CD4-positive, alpha-beta T cell treated with Interferon alpha-2 for 1 hour (primary cell): ENCODE measurements at places on chromosomes 13 and 19.

DNA sequence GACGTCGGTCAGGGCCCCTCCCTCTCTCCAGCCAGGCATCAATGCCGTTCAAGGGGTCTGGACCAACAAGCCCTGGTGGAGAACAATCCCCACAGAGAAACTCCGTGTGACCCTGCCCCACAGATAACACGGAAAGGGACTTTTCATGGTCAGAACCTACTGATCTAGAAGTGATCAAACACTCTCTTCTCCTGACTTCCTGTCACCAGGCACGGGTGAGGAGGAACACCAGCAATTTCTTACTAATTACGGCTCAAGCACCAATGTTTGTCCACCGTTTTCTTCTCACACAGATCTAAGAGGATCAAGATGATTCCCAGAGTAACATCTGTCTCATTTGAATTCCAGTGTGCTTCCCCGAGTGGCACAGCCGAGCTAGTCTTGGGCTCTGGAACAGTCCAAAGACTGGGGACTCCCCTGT lies 11.8 kb downstream of the RASA3 start:
- no peak for DNase-seq

DNA sequence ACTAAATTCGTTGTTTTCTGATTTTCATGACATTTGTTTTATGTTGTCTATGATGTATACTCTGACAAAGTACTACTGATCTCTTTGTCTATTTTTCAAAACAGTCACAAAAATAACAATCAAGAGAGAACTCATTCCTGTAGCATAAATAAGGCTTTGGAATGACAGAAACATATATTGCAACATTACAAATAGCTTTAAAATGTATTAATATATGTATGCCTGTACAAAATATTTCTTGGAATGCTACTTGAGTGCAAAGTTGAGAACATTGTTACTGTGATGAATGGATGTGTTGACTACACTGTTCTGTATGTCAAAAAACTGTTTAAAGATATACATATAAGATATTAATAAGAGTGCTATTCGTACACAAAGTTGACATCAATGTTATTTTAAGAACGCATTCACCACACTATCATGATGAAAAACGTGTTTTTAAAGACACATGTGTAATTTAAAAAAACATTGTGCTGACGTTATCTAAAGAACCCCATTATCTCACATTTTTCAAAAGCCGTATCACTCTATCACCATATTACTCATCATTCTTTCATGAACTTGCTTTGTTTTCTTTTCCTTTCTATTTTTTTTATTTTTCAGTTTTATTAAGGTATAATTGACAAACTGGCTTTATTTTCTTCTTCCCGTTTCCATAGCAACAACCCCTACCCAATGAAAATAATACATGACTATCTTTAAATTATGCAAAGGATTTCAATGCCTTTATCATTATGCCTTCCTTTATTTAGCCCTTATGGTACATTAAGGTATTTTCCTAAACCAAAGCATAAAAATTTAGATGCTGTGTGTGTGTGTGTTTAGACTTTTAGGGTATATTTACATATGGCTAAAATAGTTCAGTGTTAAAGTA lies 918.8 kb downstream of the SLITRK1 start:
- DNase-seq: no peak

DNA sequence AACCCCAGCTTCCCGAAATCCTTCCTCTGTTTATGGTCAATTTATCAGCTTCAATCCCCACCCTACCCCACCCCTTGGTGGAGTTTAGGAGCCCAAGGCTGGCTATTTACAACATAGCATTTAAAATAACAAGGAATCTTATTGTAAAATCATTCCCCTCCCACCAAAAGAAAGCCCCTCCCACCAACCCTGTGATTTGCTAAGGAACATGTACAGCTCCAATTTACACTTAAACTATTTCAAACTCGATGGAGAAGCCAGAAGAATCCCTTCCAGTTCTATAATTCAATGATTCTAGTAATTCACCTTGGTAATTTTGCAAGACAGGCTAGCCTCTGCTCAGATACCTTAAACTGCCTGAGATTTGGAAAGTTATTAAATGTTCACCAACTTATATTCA lies 3.0 kb downstream of the LATS2 start:
- DNase-seq: no peak

- no peak for DNase-seq
Observed at GRCh38 chr19:34282611-34283519, 28.5 kb downstream of the GARRE1 start.

- DNase-seq: no peak
Observed at GRCh38 chr13:49951754-49952535, 15.8 kb upstream of the SPRYD7 start.

- DNase-seq: no peak
Observed at GRCh38 chr19:9144920-9145319, 4.7 kb downstream of the ZNF317 start.

DNA sequence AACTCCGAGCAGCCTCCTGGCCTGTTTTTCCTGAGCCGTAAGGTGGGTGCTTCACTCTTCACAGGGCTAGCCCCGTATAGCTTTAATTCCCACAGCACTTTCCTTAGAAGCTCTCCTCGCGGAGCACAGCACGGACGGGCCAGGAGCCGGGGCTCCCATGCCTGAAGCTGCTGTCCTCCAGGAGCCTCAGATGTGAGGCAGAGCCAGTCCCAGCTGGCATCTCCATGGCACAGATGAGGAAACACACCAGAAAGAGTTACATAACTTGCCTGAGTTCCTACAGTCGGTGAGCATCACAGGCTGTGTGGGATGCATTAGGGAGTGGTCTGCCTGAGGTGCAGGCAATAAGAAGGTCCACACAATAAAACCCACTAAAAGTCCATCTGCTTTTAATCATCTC lies 118.5 kb downstream of the ATP8A2 start:
- no peak for DNase-seq

DNA sequence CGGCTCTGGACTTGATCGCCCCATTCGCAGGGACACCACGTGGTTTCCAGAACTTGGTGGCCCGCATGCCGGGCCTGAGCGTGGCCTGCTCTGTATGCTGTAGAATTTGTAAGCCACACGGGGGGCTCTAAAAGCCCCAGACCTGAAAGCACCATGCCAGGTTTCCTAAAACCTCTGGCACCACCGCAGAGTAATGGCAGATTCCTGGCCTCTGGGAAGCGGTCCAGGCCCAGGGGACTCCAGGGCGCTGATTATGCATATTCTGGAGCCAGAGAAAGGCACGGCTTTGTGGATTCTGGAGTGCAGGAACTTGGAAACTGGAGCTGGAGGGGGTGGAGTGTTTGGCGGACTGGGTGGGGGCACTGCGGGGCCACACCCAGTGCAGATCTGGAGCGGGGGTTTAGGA lies 3.7 kb downstream of the FTL start:
- no peak for DNase-seq

- no peak for DNase-seq
Observed at GRCh38 chr13:19845758-19846157, 17.7 kb downstream of the ZMYM5 start.

DNA sequence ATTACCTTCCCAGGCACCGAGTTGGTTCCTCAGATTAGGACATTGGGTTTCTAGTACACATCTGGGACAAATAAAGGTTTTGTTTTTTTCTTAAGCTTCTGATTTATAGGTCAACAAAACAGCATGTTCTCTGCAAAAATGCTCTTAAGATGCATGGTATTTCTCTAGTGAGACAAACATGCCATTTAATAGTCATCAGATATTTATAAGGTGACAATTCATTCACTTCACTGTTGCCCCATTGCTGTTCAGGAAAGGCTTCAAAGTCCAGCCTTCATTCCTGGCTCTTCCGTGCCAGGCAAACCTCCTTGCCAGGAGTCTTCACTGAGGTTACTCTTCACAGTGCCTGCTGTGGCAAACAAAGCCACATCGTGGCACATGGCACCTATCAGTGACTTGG lies 156.3 kb upstream of the FNDC3A start:
- no peak for DNase-seq

- no peak for DNase-seq
Observed at GRCh38 chr13:103133556-103133955, 67.3 kb upstream of the SLC10A2 start.

- DNase-seq: no peak
Observed at GRCh38 chr13:51733374-51734298, 70.3 kb downstream of the DHRS12 start.

DNA sequence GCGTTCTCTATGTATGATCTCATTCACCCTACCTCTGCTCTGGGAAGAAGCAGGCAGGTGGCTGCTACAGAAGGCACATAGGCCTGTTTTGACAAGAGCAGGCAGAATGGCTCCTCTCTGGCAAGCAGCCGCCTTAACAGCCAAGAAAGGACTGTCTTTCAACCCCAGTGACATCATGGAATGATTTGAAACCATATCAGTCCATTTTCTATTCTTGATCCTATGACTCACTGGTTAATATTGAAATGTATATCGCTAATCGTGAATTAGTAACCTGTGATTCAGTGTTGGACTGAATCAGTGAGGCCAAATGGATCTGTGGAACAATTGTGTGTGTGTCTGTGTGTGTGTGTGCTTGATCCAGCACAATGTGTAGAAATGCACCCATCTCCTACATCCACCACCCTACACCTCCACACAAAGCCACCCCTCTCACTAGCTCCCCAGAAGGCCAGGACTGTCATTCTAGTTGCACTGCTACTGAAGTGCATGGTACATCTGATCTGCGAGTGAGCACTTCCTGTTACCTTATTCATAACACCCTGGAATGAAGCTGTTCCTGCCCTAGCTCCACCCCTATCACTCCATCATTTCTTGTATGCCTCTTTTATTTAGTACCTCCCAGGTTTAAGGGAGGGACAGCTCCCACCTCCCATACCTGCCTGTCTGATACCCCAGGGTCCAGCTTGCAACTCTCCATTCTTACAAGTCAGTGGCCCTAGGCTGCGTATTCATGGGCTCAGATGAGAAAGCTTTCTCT lies 460.0 kb downstream of the FOXO1 start:
- DNase-seq: peak; percentile 42

GRCh38 chr13:85974608-85975366 lies 175.6 kb upstream of the SLITRK6 start:
- no peak for DNase-seq

DNA sequence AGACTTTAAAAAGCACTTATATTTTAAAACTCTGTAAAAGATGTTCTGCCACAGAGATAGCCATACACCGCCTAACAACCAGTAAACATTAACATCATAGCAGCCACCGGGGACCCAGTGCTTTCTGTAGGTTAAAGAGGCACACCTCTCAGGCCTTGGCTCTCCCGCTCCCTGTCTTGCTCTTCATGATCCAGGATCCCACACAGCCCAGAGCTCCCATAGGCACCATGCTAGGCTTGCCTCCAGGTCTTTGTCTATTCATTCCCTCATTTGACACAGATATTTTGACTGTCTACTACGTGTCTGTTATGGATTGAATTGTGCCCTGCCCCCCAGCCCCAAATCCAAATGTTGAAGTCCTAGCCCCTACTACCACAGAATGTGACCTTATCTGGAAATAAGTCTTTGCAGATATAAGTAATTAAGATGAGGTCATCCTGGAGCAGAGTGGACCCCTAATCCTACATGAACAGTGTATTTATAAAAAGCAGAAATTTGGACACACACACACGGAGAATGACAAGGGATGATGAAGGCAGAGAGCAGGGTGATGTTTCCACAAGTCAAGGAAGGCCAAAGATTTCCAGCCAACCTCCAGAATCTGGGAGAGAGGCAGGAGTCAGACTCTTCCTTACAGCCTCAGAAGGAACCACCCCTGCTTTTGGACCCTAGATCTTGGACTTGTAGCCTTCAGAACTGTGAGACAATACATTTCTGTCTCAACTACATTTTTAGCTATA lies 272.6 kb downstream of the DNAJC15 start:
- no peak for DNase-seq

DNA sequence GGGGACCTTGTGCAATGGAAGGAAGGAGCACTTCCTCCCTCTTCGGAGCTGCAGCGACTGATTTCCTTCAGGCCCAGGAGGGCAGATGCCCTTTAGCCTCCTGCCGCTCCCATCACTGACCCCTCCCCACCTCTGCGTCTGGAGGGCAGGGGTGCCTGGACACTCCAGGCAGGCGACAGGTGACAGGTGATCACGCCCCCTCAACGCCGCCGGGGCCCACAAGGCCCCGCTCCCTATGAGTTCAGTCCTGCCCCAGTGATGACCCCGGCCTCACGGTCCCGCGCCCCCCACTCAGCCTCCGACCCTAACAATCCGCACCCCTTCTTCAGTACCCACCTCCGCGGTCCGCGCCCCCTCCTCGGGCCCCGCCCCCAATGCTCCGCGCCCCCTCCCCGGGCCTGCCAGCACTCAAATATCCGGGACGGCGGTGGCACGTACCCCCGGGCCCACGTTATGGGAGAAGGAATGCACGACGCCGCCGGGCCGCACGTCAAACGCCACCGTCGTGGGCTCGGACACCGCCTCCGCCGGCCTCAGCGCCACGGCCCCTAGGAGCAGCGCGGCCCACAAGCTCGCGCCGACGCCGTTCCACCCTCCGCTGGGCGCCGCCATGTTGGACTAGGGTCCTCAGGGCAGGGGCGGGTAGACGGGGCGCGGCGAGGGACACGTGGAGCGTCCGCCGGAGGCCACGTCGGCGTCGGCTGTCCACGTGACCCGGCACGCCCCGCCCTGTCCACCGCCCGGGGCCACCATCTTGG lies at the start of gene MYDGF:
TSS of gene MYDGF (minus strand) at position 620 of the 758 bp plus-strand sequence. CDS start at position 612, 8 bp downstream.
- peak; percentile 92 for DNase-seq

GRCh38 chr13:112065867-112066623 lies 904 bp upstream of the SOX1 start:
- no peak for DNase-seq

DNA sequence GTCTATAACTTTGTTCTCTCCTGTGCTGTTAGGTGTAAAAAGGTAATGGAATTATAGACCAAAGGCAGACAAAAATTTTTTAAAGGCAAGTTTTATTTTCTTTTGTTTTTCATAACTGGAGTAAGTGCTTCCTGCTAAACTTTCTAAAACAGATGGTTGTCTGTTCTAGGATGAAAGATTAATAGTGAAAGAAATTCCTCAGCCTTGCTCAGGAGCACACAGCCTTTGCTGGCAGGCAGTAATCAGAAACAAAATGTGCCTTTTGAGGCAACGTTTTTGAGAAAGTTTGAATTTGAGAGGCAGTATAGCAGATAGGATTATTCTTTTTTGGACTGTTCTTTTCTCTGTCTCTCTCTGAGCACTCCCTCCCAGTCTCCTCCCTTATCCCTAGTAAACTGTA lies 2749.5 kb downstream of the PCDH9 start:
- no peak for DNase-seq

DNA sequence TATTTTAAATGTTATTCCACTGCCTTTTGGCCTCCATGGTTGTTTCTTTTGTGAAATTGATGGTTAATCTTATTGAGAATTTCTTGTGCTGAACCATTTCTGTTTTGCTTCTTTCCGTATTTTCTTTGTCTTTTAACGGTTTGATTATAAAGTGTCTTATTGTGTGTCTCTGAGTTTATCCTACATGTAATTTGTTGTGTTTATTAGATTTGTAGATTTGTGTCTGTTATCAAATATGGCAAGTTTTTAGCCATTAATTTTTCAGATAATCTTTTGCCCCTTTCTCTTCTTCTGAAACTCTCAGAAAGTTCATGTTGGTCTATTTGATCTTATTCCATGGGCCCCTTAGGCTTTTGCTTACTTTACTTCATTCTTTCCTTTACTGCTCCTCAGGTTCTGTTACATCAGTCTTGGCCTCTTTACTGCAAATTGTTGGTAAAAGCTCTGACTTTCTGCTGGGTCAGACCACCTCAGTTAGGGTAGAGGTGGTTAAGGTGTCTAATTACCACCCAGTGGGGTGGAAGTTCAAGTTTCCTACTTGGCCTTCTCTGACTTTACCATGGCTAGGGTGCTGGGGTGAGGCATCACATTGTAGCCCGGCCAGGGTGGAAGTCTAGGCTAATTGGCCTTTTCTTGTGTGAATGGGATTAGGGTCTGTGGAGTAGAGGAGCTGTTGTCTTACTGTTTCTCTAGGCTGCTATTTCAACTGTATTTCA lies 58.3 kb downstream of the ZMYM2 start:
- no peak for DNase-seq
